Mammary epithelial cell (primary cell): ENCODE measurements at places on chromosomes 2 and 18. TPM values are rescaled to one million over a fixed set of nuclear protein-coding genes. Genes with fewer than 3 reads are reported as not detected.

Gene C2orf80
- total RNA-seq, result not detected

Gene SLC16A14
- 0.67 TPM for total RNA-seq

Gene RIF1
- 34.5 and 45.0 TPM in 2 replicates for total RNA-seq

Gene POLR1A
- 35.7 TPM for total RNA-seq

Gene PAX8
- total RNA-seq, result 13.7 and 16.1 TPM in 2 replicates

Gene PKDCC
- total RNA-seq, result 0.17 TPM

Gene CXCR4
- total RNA-seq, result not detected

Gene FOXI3
- 2.1 and 2.4 TPM in 2 replicates for total RNA-seq

Gene B3GNT7
- 0.48 and 0.61 TPM in 2 replicates for total RNA-seq

Gene TUBB6
- 1,295 TPM for total RNA-seq

Gene ALPG
- not detected in 2 replicates for total RNA-seq

Gene CFC1
- not detected for total RNA-seq

Gene CAPN14
- 0.17 TPM for total RNA-seq

Gene ANKRD62
- not detected for total RNA-seq

Gene SLC5A7
- not detected for total RNA-seq

Gene DCDC2C
- not detected for total RNA-seq

Gene NAT8
- total RNA-seq, result not detected in 2 replicates

Gene OTOS
- total RNA-seq, result not detected in 2 replicates

Gene TUBA4B
- total RNA-seq, result not detected in 2 replicates

Gene FBXO41
- total RNA-seq, result 7.1 and 8.9 TPM in 2 replicates

Gene HOXD13
- not detected in 2 replicates for total RNA-seq

Gene RAMP1
- 3.7 TPM for total RNA-seq

Gene C1QL2
- total RNA-seq, result not detected

Gene PARD6G
- 35.7 TPM for total RNA-seq

Gene CNGA3
- not detected for total RNA-seq

Gene FN1
- 20,313 TPM for total RNA-seq

Gene AQP12A
- total RNA-seq, result not detected in 2 replicates

Gene ZNF513
- total RNA-seq, result 14.9 and 20.1 TPM in 2 replicates

Gene NT5C1B
- total RNA-seq, result 0.17 TPM

Gene CNDP1
- total RNA-seq, result under 0.01 TPM

Gene SALL3
- not detected for total RNA-seq

Gene MSTN
- not detected for total RNA-seq

Gene ITGA6
- 713 and 887 TPM in 2 replicates for total RNA-seq

Gene CRYGD
- total RNA-seq, result not detected

Gene HNMT
- total RNA-seq, result 0.53 and 2.7 TPM in 2 replicates
